ENCODE measurements at places on chromosomes 1 and 21.
A peak's percentile ranks its signal among the peaks of the same experiment; 100 is the strongest.

DNA sequence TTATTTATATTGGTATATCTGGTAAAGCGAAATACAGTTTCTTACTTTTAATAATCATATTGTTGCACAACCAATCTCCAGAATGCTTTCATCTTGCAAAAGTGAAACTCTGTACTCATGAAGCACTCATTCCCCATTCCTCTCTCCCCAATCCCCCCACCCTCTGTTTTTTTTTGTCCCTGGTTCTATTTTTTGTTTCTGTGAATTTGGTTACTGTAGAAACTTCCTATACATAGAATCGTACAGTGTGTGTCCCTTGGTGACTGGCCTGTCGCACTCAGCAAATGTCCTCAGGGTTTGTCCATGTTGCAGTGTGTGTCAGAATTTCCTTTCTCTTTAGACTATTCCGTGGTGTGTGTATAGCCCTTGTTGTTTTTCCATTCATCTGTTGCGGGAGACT, 7.9 kb upstream of the NLRP3 start:
- no peak overlapping the region for H3K27ac ChIP-seq
- no peaks in the 10 kb centered on the region for H3K27me3 ChIP-seq
- DNase-seq, result no peak
- peaks cover 43% of the 10 kb centered on the region for H3K4me1 ChIP-seq
- H3K4me3 ChIP-seq, result peak overlapping the region; percentile 40

DNA sequence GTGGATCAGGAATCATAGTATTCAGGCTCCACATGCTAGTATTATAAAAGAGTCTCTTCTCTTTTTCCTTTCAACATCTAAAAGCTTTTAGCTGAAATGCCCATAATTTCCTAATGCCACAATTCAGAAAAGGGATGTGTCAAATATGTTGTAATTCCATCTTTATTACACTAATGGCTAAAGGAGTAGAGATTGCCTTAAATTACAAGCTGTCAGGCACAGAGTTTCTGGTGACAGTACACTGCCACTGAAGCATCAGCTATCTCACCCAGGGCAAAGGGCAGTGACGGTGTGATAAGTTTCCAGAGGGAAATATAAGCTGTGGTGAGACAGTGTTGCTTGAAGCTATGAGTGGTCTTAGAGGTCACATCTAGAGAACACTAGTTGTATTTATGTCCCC, 581.1 kb downstream of the KCNT2 start:
- H3K36me3 ChIP-seq, result no peaks in the 10 kb centered on the region
- DNase-seq, result no peak
- no peaks in the 10 kb centered on the region for H3K27me3 ChIP-seq
- H3K27ac ChIP-seq, result no peak overlapping the region
- no peaks in the 10 kb centered on the region for H3K4me1 ChIP-seq

GRCh38 chr21:32757804-32758203, 13.8 kb downstream of the PAXBP1 start:
- no peak overlapping the region for H3K4me3 ChIP-seq
- H3K27ac ChIP-seq, result no peak overlapping the region
- no peaks in the 10 kb centered on the region for H3K4me1 ChIP-seq
- H3K36me3 ChIP-seq, result peaks cover 78% of the 10 kb centered on the region
- H3K27me3 ChIP-seq, result no peaks in the 10 kb centered on the region

- no peak overlapping the region for H3K4me3 ChIP-seq
- no peak for DNase-seq
- no peaks in the 10 kb centered on the region for H3K36me3 ChIP-seq
- no peaks in the 10 kb centered on the region for H3K27me3 ChIP-seq
These were observed 58.0 kb downstream of the NGF start for GRCh38 chr1:115280064-115280463.

- no peaks in the 10 kb centered on the region for H3K36me3 ChIP-seq
- DNase-seq, result no peak
- H3K27ac ChIP-seq, result no peak overlapping the region
These were observed 216.0 kb downstream of the S1PR1 start for GRCh38 chr1:101452825-101453224.

DNA sequence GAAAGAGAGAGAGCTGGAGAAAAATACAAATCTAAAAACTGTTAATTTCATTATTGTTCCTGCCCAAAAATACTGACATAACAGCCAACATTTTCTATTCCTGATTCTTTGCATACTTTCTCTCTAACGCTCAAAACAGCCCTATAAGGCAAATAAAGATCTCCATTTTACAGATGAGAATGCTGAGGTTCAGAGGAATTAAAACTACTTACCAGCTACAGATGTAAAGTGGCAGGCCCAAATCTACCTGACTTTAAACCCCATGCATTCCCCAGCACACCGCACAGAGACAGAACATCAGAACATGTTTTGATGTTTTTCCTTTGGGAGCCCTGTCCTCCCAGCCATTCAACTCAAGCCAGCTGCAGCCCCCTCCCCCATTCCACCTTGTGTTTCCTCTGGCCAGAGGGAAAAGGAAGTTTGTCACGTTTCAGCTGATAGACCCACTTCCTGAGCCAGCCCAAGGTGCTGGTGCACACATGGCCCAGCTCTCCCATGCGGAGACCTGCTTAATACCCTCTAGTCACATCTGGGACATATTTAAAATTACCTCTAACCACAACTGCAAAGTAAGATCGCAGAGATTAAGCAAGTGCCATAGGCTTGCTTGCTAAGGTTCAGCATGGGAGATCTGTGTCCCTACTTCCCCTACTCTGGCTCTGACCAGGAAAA, 133.1 kb upstream of the NFIA start:
- H3K4me3 ChIP-seq, result no peak overlapping the region
- no peak overlapping the region for H3K27ac ChIP-seq
- DNase-seq, result no peak
- H3K36me3 ChIP-seq, result no peaks in the 10 kb centered on the region

All from CD4-positive, alpha-beta T cell (primary cell).